ENCODE measurements at places on chromosomes 13 and 19. TPM values are rescaled to one million over a fixed set of nuclear protein-coding genes. Genes with fewer than 3 reads are reported as not detected.

GRCh38 chr13:24066405-24067295 lies 93.9 kb upstream of the SPATA13 start:
- no peaks in the 10 kb centered on the region for H3K4me1 ChIP-seq
- no peaks in the 10 kb centered on the region for H3K36me3 ChIP-seq
- no peak for DNase-seq

DNA sequence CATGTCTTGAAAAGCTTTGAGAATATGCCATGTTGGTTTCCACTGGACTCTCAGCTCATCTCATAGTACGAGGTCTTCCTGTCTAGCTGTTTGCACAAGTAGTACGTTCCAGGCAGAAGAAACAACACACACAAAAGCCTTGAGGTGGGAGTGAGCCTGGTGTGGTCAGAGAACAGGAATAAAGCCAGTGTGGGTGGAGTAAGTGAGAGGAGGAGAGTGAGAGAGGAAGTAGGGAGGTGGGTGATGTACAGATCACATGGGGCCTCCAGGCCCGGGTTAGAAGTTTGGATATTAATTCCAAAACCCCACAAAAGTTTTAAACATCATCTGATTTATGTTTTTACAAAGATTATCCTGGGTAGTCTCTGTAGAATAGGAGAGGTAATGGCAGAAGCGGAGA lies 230.6 kb downstream of the MTUS2 start:
- H3K27me3 ChIP-seq = no peaks in the 10 kb centered on the region
- no peaks in the 10 kb centered on the region for H3K36me3 ChIP-seq
- no peak for DNase-seq
- no peaks in the 10 kb centered on the region for H3K4me1 ChIP-seq
- no peak overlapping the region for H3K27ac ChIP-seq

- no peak for DNase-seq
- H3K4me1 ChIP-seq = no peaks in the 10 kb centered on the region
- H3K27me3 ChIP-seq = no peaks in the 10 kb centered on the region
- no peak overlapping the region for H3K27ac ChIP-seq
- no peak overlapping the region for H3K4me3 ChIP-seq
Observed at GRCh38 chr13:73092829-73093228, 34.0 kb downstream of the KLF5 start.

The PSG1 gene
- not detected for total RNA-seq

The TUBB4A gene
- total RNA-seq = 0.65 TPM

Data from left lung (tissue), 14 donors.